GM23248 (cell line): ENCODE measurements at places on chromosomes 1 and 21. TPM values are rescaled to one million over a fixed set of nuclear protein-coding genes. Genes with fewer than 3 reads are reported as not detected.
A peak's percentile ranks its signal among the peaks of the same experiment; 100 is the strongest.

The C1orf159 gene
- 5.2 and 13.1 TPM in 2 replicates for total RNA-seq

The BTF3L4 gene
- 53.2 and 68.6 TPM in 2 replicates for total RNA-seq

The LCK gene
- total RNA-seq, result not detected in 2 replicates

The WNT4 gene
- total RNA-seq, result 0.13 and 0.32 TPM in 2 replicates

The KRTAP19-4 gene
- total RNA-seq, result not detected in 2 replicates

The PUM1 gene
- 46.3 and 63.4 TPM in 2 replicates for total RNA-seq

The FAM229A gene
- total RNA-seq, result 1.1 and 3.2 TPM in 2 replicates

GRCh38 chr1:236468625-236469024 lies 55.2 kb upstream of the LGALS8 start:
- H3K36me3 ChIP-seq, result no peaks in the 10 kb centered on the region
- no peak overlapping the region for H3K4me3 ChIP-seq
- no peak overlapping the region for H3K27ac ChIP-seq
- no peaks in the 10 kb centered on the region for H3K4me1 ChIP-seq
- DNase-seq, result no peak
- 0 out of 2 replicates have a peak, but pooled peaks cover 9% of the 10 kb centered on the region for H3K27me3 ChIP-seq

- peaks cover 35% of the 10 kb centered on the region for H3K4me1 ChIP-seq
- no peaks in the 10 kb centered on the region for H3K36me3 ChIP-seq
- peak overlapping the region; percentile 77 for H3K4me3 ChIP-seq
These were observed 52.2 kb downstream of the MAP3K7CL start for GRCh38 chr21:29182691-29183092.

DNA sequence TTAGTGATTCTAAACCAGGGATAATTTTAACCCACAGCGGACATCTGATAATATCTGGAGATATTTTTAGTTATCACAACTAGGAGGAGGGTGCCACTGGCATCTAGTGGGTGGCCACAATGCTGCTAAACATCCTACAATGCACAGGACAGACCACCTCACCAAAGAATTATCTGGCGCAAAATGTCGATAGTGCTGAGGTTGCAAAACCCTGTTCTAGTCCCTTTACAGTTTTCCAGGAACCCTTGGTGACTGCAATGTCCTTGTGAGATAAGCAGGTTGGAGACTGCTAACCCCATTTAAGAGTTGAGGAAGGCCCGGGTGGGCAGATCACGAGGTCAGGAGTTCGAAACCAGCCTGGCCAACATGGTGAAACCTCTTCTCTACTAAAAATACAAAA lies 163.1 kb upstream of the BEND5 start:
- no peaks in the 10 kb centered on the region for H3K27me3 ChIP-seq
- H3K4me3 ChIP-seq, result no peak overlapping the region
- H3K36me3 ChIP-seq, result no peaks in the 10 kb centered on the region
- DNase-seq, result no peak

DNA sequence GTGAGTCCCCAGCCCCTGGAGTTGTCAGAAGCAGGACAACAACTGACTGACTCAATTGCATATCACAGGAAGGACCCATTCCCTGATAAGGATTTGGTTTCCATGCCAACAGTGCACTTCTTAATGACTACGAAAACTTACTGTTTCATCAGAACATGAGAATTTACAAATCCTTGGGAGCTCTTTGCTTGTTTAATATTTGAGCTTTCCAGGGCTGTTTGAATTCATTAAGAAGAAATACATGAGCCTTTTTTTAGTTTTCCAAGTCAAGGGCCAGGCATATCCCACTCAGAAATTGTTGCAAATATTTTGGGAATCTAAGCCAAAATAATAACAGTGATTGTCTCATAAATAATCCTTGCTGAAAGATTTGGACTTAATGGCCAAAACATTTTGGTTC lies 27.2 kb upstream of the COL24A1 start:
- H3K4me1 ChIP-seq, result no peaks in the 10 kb centered on the region
- DNase-seq, result no peak
- H3K36me3 ChIP-seq, result no peaks in the 10 kb centered on the region
- no peak overlapping the region for H3K4me3 ChIP-seq

DNA sequence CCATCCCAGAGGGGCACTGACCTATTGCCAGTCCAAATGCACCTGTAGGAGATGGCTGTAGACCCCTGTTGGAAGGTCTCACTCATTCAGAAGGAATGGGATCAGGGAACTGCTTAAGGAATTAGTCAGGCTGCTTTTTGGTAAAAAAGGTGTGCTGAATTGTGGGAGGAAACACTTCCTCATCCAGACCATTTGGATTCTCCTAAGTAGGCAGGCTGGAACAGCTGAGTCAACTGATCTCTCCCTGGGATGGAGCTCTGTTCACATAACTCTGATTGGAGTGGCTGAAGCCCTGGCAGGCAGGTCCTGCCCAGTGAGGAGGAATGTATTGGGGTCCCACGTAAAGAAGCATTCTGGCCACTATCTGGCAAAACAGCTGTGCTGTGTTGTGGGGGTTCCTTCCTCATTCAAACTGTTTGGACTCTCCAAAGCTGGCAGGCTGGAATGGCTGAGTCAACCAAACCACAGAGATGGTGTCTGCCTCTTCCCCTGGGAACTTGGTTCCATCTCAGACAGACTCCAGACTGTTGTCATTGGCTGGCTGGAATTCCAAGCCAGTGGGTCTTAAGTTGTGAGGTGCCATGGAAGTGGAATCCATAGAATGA lies 70.7 kb upstream of the PDC start:
- H3K4me1 ChIP-seq, result peaks cover 33% of the 10 kb centered on the region
- no peaks in the 10 kb centered on the region for H3K27me3 ChIP-seq
- peak; percentile 74 for DNase-seq
- peak overlapping the region; percentile 48 for H3K27ac ChIP-seq
- H3K4me3 ChIP-seq, result no peak overlapping the region

- H3K4me3 ChIP-seq, result no peak overlapping the region
- no peaks in the 10 kb centered on the region for H3K36me3 ChIP-seq
These were observed 158.4 kb downstream of the SEC16B start for GRCh38 chr1:177811429-177811828.

DNA sequence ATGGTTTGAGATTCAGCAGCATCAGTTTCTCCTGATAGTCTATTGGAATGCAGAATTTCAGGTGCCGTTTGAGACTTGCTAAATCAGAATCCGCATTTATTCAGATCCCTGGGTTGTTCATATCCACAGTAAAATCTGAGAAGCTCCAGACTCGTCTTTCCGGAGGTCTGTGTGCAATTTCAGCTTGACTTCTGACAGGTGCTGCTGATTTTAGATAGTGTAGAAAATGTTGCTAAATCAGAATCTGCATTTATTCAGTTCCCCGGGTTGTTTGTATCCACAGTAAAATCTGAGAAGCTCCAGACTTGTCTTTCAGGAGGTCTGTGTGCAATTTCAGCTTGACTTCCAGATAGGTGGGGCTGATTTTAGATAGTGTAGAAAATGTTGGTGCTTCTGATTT lies 113.7 kb downstream of the PAPPA2 start:
- H3K36me3 ChIP-seq, result no peaks in the 10 kb centered on the region
- no peaks in the 10 kb centered on the region for H3K27me3 ChIP-seq
- no peak overlapping the region for H3K4me3 ChIP-seq
- H3K4me1 ChIP-seq, result peaks cover 15% of the 10 kb centered on the region
- H3K27ac ChIP-seq, result no peak overlapping the region

DNA sequence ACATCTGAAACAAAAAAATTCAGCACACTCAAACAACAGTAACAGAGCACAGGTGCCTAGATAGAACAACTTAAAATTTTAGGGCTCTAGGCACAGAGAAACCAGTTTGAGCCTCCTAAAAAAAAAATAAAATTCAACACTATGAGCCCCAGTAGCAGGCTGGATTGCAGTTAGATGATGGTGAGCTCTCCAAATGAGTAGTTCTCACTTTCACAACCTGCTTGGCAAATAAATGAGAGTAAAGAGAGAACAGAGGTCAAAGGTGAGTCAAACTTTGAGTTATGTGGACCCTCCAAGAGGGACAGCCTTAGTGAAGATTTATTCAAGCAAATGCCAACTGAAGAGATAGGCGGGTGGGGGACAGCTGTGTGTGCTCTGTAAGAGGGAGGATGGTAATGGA lies 3.6 kb downstream of the BEND5 start:
- peaks cover 38% of the 10 kb centered on the region for H3K27me3 ChIP-seq
- H3K4me1 ChIP-seq, result no peaks in the 10 kb centered on the region
- no peak overlapping the region for H3K4me3 ChIP-seq
- H3K36me3 ChIP-seq, result no peaks in the 10 kb centered on the region
- no peak overlapping the region for H3K27ac ChIP-seq
- DNase-seq, result no peak

DNA sequence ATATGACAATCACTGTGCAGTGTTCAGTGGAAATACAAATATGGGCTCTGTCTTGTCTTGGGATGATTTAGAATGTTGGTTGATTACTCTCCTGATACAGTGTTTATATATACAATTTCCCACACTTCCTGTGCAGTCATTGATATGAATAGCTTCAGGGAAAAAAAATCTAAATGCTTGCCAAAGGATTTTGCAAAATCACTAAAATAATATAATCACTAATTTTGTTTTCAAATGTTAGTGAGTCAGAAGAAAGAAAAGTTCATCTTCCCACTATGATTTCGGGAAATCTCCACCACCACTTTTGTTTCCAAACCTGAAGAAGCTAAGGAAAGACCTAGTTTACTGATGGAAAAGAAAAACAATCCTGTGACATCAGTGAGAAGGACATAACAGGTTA lies 32.1 kb upstream of the CHRM3 start:
- 0 out of 2 replicates have a peak, but pooled peaks cover 4% of the 10 kb centered on the region for H3K27me3 ChIP-seq
- no peaks in the 10 kb centered on the region for H3K36me3 ChIP-seq
- H3K4me3 ChIP-seq, result no peak overlapping the region
- no peaks in the 10 kb centered on the region for H3K4me1 ChIP-seq
- no peak for DNase-seq

DNA sequence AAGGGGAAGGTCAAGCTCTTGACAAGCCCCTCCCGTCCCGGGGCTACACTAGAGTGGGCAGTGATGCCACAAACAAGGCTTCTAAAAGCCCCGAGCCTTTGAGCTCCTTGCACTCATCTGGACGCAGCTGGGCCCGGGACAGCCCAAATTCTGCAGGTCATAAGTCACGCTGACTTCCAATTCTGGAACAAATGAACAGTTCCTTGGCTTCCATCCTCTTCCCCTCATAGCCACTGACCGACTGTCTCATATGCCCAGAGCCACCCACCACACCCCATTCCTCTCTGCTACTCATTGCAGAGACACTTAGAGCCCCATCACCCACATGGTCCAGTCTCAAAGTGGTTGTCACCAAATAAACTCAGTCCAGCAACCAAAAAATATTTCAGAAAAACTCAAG lies 32.8 kb upstream of the PRELP start:
- peak overlapping the region; percentile 52 for H3K27ac ChIP-seq
- no peaks in the 10 kb centered on the region for H3K27me3 ChIP-seq
- H3K4me1 ChIP-seq, result peaks cover 30% of the 10 kb centered on the region
- H3K4me3 ChIP-seq, result no peak overlapping the region

DNA sequence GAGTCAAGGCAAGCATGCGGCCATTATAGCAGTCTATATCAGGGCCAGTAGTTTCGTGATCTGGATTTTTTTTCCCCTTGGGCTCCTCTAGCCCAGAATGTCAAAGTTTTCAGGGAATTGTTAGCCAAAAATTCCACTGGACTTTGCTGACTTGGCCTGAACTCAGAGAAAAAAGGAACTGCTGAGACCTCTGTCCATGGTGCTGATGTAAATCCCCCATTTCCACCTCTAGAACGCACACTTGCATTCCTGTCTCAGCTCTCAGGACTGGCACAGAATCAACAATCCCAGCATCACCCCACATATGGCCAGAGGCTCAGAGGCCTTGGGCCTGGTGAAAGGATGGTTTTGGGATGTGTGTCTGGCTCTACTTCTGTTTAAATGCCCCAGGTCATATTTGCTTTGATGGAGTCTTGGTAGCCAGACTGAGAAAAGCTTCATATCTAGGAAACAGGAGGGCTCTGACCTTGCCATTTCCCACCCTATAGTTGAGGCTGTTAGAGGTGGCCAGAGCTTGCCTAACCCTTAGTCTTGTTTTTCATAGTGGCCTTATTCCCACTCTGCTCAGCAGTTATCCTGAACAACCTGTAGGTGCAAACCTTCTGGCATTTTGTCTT lies 16.9 kb upstream of the EFCAB14 start:
- no peak overlapping the region for H3K27ac ChIP-seq
- H3K4me1 ChIP-seq, result no peaks in the 10 kb centered on the region
- no peaks in the 10 kb centered on the region; the same call in 1 of the 2 replicates for H3K27me3 ChIP-seq
- peak; percentile 72 for DNase-seq
- H3K36me3 ChIP-seq, result no peaks in the 10 kb centered on the region
- no peak overlapping the region for H3K4me3 ChIP-seq

DNA sequence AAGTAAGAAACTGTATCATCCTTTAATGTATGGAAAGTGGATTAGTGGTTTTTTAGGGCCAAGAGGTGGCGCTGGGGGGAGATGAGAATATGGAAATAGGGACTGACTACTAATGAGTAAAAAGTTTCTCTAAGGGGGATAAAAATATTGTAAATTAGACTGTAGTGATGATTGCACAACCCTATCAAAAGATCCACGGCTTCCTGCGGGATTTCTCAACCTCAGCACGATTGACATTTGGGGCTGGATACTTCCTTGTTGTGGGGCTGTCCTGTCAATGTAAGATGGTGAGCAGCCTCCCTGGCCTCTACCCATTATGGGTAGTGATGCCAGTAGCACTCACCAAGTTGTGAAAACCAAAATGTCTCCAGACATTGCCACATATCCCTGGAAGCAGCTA lies 36.0 kb upstream of the PRDM2 start:
- peaks cover 12% of the 10 kb centered on the region for H3K4me1 ChIP-seq
- no peaks in the 10 kb centered on the region for H3K27me3 ChIP-seq
- no peak overlapping the region for H3K27ac ChIP-seq
- H3K4me3 ChIP-seq, result no peak overlapping the region
- no peaks in the 10 kb centered on the region for H3K36me3 ChIP-seq

DNA sequence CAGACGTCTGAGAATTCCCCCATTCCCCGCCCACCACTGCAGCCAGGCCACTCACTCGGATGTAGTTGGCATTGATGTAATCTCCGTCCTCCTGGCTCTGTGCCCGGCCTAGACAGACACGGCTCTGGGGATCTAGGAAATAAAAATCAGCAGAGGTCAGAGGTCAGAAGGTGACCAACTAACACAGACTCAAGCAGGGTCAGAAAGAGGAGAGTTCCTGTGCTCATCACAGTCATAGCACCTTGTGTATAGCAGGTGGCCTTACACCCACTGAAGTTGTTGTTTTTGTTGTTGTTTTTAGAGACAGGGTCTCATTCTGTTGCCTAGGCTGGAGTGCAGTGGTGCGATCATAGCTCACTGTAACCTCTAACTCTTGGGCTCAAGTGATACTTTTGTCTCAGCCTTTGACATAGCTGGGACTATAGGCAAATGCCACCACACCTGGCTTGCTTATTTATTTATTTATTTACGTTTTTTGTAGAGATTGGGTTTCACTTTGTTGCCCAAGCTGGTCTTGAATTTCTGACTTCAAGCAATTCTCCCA lies 4.9 kb downstream of the PTPN7 start:
- H3K4me1 ChIP-seq, result no peaks in the 10 kb centered on the region
- DNase-seq, result peak; percentile 48
- H3K27ac ChIP-seq, result no peak overlapping the region
- no peaks in the 10 kb centered on the region for H3K36me3 ChIP-seq
- H3K4me3 ChIP-seq, result no peak overlapping the region
- H3K27me3 ChIP-seq, result 0 out of 2 replicates have a peak, but pooled peaks cover 5% of the 10 kb centered on the region
